Trophoblast cell (in vitro differentiated cells and primary cell): ENCODE measurements at places on chromosomes 2 and 18.

- no peaks in the 10 kb centered on the region for H3K4me1 ChIP-seq
- H3K27me3 ChIP-seq = no peaks in the 10 kb centered on the region
- H3K36me3 ChIP-seq = no peaks in the 10 kb centered on the region
- DNase-seq = no peak
These were observed 148.1 kb upstream of the PID1 start for GRCh38 chr2:229419158-229419557.

- no peaks in the 10 kb centered on the region for H3K36me3 ChIP-seq
- H3K27me3 ChIP-seq = no peaks in the 10 kb centered on the region
- no peak overlapping the region for H3K27ac ChIP-seq
These were observed 23.2 kb downstream of the TMEM17 start for GRCh38 chr2:62482558-62483352.

- H3K27me3 ChIP-seq = no peaks in the 10 kb centered on the region
- H3K4me1 ChIP-seq = no peaks in the 10 kb centered on the region
- no peaks in the 10 kb centered on the region for H3K36me3 ChIP-seq
These were observed 11.4 kb upstream of the RFX8 start for GRCh38 chr2:101486258-101486701.

DNA sequence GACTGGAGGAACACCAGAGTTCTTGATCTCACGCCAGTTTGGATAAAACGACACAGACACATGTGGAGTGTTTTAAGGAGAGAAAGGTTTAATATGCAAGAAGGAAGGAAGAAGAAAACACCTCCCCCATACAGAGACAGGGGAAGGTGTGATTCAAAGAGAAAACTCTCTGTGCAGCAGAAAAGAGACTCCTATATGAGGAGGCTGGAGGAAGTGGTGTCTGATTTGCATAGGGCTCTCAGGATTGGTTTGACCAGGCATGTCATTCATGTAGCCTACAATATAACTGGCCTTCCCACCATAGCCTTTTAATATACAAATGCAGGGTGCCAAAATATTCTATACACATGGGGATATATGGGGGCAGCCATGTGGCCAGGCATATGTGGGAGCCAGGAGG lies 1386.5 kb downstream of the RPIA start:
- no peaks in the 10 kb centered on the region for H3K27me3 ChIP-seq
- no peaks in the 10 kb centered on the region for H3K36me3 ChIP-seq
- no peak overlapping the region for H3K27ac ChIP-seq

GRCh38 chr2:207107551-207107950 lies 58.2 kb downstream of the KLF7 start:
- H3K27ac ChIP-seq = no peak overlapping the region
- H3K4me1 ChIP-seq = no peaks in the 10 kb centered on the region
- H3K27me3 ChIP-seq = no peaks in the 10 kb centered on the region
- no peak for DNase-seq
- H3K4me3 ChIP-seq = no peak overlapping the region
- peaks cover 6% of the 10 kb centered on the region for H3K36me3 ChIP-seq

GRCh38 chr2:29444150-29444549 lies 328.9 kb downstream of the CLIP4 start:
- H3K36me3 ChIP-seq = no peaks in the 10 kb centered on the region
- no peak overlapping the region for H3K4me3 ChIP-seq
- H3K27ac ChIP-seq = no peak overlapping the region
- H3K4me1 ChIP-seq = peaks cover 2% of the 10 kb centered on the region
- H3K27me3 ChIP-seq = no peaks in the 10 kb centered on the region

DNA sequence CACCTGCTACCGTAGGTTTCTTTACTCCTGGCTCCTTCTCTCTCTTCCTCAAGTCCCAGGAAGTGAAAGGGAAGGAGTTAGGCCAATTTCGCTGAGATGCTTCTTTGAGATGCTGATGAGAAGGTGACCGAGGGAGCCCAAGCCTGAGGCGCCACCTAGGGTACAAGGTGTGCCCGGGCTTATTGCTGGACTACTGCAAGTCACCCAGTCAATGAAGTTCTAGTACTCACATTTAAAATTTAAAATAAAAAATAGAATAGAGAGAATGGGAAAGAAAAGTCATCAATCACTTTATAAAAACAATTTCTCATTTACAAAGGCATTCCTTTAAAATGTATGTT lies 45.3 kb downstream of the ACAA2 start:
- no peak overlapping the region for H3K27ac ChIP-seq
- H3K36me3 ChIP-seq = no peaks in the 10 kb centered on the region
- no peak overlapping the region for H3K4me3 ChIP-seq
- peak; percentile 78 for DNase-seq
- H3K27me3 ChIP-seq = no peaks in the 10 kb centered on the region

DNA sequence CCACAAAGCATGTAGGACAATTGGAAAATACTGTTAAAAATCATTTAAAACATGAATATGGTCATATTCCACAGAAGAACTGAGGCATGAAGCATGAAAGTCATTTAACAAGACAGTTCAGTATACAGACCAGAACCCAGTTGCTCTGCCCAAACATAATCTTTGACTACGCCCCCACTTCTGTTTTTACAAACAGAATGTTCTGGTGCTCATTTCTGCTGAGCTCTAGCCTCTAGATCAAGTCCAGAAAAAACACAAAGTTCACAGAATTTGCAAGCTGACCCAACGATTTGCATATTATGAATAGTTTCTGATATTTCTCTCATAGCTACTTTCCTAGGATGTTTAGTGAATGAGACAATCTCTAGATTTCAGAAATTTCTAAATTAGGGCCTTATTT lies 424.9 kb downstream of the PID1 start:
- no peak overlapping the region for H3K4me3 ChIP-seq
- H3K4me1 ChIP-seq = no peaks in the 10 kb centered on the region
- H3K27me3 ChIP-seq = no peaks in the 10 kb centered on the region
- no peaks in the 10 kb centered on the region for H3K36me3 ChIP-seq
- DNase-seq = no peak
- H3K27ac ChIP-seq = no peak overlapping the region

GRCh38 chr2:19614066-19614465 lies 255.6 kb upstream of the OSR1 start:
- H3K36me3 ChIP-seq = no peaks in the 10 kb centered on the region
- H3K4me3 ChIP-seq = no peak overlapping the region
- H3K27me3 ChIP-seq = no peaks in the 10 kb centered on the region
- H3K4me1 ChIP-seq = no peaks in the 10 kb centered on the region

- no peak overlapping the region for H3K27ac ChIP-seq
- no peaks in the 10 kb centered on the region for H3K27me3 ChIP-seq
- no peak overlapping the region for H3K4me3 ChIP-seq
- H3K4me1 ChIP-seq = no peaks in the 10 kb centered on the region
These were observed 26.4 kb upstream of the MRPL19 start for GRCh38 chr2:75619956-75620740.

DNA sequence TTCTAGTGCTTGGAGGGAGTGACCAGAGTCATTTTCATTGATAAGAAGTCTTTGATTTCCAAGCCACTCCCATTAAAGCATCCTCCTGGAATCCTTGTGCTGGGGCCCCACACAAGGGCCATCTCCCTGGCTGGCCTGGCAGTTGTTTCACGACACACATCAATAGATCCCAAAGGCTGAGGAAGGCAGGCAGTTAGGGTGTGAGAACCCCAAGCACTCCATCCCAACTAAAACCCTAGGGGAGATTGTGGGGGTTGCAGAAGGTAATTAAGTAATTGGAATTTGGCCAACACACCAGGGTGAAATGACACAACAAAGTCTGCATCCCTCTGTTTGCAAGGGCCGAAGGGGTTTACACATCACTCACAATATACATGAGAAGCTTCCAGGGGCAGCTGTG lies 578.1 kb upstream of the SYT4 start:
- H3K4me3 ChIP-seq = no peak overlapping the region
- no peaks in the 10 kb centered on the region for H3K4me1 ChIP-seq
- no peaks in the 10 kb centered on the region for H3K27me3 ChIP-seq
- no peaks in the 10 kb centered on the region for H3K36me3 ChIP-seq
- H3K27ac ChIP-seq = no peak overlapping the region
- DNase-seq = no peak

DNA sequence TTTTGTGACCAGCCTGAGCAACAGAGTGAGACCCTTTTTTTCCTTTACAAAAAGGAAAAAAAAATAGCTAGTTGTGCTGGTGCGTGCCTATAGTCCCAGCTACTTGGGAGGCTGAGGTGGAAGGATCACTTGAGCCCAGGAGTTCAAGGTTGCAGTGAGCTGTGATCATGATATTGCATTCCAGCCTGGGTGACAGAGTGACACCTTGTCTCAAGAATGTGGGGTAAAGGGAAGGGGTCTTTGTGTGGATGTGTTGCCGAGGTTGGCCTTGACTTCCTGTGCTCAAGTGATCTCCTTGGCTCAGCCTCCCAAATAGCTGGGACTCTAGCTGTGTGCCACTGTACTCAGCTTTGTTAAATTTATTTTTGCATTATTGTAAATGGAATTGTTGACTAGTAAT lies 120.6 kb downstream of the ZNF407 start:
- no peak overlapping the region for H3K27ac ChIP-seq
- H3K4me1 ChIP-seq = no peaks in the 10 kb centered on the region
- no peak overlapping the region for H3K4me3 ChIP-seq
- H3K36me3 ChIP-seq = no peaks in the 10 kb centered on the region
- DNase-seq = no peak

DNA sequence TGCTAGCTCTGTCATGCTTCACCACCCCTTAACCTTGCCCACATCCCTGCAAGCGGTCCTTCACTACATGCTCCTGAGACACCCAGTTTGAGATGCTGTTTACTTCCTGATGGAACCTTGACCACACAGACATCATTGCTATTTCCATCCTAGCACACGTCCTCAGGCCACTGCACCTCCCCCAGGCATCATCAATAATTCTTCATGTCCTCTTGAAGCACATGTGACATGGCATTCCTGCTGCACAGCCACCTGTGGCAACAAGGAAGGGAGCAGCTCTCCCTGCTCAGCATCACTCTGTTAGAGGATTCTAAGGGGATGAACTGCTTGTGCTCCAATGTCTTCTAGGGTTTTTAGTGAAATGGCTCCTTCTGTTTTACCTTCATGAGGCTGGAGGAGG lies 26.1 kb upstream of the ST3GAL5 start:
- no peak overlapping the region for H3K4me3 ChIP-seq
- no peaks in the 10 kb centered on the region for H3K4me1 ChIP-seq
- no peak for DNase-seq
- no peak overlapping the region for H3K27ac ChIP-seq

GRCh38 chr2:14016289-14016955 lies 616.1 kb upstream of the LRATD1 start:
- H3K4me1 ChIP-seq = no peaks in the 10 kb centered on the region
- no peak overlapping the region for H3K4me3 ChIP-seq
- H3K36me3 ChIP-seq = no peaks in the 10 kb centered on the region
- H3K27me3 ChIP-seq = no peaks in the 10 kb centered on the region

DNA sequence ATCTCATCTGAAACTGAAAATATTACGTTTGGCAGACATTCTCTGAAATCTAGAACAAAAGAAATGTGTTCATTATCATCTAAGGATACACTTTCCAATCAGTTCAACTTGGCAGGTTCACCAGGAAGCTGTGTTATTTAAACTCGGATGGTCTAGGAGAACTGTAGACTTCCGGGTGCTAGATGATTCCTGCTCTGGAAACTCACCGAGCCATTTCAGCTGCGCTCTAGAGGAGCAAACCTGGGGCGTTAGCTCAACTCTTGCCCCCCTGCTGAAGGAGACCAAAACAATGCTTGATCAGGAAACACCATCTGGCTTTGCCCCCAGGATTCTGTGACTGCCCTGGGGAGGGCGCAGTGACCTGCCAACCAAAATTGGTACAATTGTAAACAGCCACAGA lies 22.9 kb downstream of the MLPH start:
- H3K4me3 ChIP-seq = no peak overlapping the region
- no peaks in the 10 kb centered on the region for H3K36me3 ChIP-seq
- H3K4me1 ChIP-seq = no peaks in the 10 kb centered on the region
- no peaks in the 10 kb centered on the region for H3K27me3 ChIP-seq
- no peak overlapping the region for H3K27ac ChIP-seq

- H3K27ac ChIP-seq = no peak overlapping the region
- no peak overlapping the region for H3K4me3 ChIP-seq
- no peaks in the 10 kb centered on the region for H3K36me3 ChIP-seq
- no peaks in the 10 kb centered on the region for H3K27me3 ChIP-seq
These were observed 420.3 kb downstream of the PTPRM start for GRCh38 chr18:7987284-7987976.

GRCh38 chr2:191376981-191377629 lies 131.9 kb downstream of the MYO1B start:
- no peaks in the 10 kb centered on the region for H3K27me3 ChIP-seq
- no peaks in the 10 kb centered on the region for H3K4me1 ChIP-seq
- no peak overlapping the region for H3K4me3 ChIP-seq

GRCh38 chr2:169086893-169087467 lies 17.6 kb downstream of the DHRS9 start:
- no peaks in the 10 kb centered on the region for H3K4me1 ChIP-seq
- peak; percentile 64 for DNase-seq
- H3K27me3 ChIP-seq = no peaks in the 10 kb centered on the region
- no peaks in the 10 kb centered on the region for H3K36me3 ChIP-seq
- no peak overlapping the region for H3K27ac ChIP-seq

GRCh38 chr2:128498589-128498988 lies 179.9 kb upstream of the HS6ST1 start:
- H3K27me3 ChIP-seq = no peaks in the 10 kb centered on the region
- H3K4me1 ChIP-seq = no peaks in the 10 kb centered on the region
- H3K27ac ChIP-seq = no peak overlapping the region
- no peaks in the 10 kb centered on the region for H3K36me3 ChIP-seq

DNA sequence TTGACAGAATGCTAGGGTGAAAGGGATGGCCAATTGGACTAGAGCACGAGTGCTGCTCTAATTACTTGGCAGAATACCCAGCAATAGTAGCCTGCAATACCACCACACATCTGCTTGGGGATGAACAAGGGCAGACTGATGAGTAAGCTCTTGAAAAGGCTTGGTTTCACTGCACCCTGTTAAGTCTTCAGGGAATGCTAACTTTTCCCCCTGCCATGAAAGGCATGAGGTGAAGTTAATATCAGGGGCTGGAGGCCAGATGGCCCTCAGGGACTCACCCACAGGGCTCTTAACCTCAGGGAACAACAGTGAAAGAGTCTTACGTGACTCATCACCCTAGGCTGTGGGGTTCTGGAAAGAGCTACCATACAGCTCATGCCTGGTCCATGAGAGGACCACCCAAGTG lies 51.7 kb upstream of the MYL1 start:
- H3K27ac ChIP-seq = no peak overlapping the region
- peak; percentile 65 for DNase-seq
- no peaks in the 10 kb centered on the region for H3K27me3 ChIP-seq
- no peaks in the 10 kb centered on the region for H3K4me1 ChIP-seq
